ENCODE measurements at places on chromosomes 1 and 21.

DNA sequence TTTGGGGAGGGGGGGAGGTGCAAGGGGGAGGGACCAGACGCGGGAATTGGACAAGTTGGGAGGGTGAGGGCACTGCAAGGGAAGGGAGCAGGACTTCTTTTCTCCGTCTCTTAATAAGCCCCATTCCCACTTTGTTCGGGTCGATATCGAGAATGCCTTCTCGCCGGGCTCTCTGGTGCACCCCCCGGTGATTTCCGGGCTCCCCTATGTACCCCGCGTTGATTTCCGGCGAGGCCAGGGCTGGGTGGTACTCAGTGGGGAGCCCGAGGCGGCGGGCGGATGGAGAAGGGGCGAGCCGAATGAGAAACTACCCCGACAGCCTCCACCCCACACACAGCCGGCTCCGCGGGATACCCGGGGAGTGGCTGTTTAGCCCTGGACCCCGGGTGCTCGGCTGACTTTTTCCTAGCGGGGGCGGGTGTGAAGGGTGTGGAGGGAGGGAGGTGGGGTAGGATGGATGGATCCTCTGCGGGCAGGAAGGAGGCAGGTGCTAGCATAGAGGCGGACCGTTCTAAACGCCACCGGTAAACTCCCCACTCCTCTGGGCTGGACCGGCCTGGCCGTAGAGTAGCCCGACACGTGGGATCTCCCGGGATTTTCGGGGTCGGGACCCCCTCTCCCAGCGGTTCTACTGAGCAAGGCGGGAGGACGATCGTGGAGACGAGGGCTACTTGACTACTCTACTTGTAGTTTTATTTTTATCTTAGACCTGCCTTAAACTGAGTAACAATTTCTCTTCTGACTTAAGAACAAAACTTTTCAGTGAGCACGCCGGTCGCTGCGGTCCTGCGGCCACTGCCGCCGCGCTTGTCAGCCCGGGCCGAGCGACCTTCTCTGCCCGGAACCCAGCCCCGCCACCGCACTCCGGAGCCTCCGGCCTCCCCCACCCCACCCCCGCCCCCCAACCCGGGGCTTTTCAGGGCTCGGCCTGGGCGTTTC is 1.0 kb downstream of the RNF220 start:
- DNase-seq: no peak

DNA sequence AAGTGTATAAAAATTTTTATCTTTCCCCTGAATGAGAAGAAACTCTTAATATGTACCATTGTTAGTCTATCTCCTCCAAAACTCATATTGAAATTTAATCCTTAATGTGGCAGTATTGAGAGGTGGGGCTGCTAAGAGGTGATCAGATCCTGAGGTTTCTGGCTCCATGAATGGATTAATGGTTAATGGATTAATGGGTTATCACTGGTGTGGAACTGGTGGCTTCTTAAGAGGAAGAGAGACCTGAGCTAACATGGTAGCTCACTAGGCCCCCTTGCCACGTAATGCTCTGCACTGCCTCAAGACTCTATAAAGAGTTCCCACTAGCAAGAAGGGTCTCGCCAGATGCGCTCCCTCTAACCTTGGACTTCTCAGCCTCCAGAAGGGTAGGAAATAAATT is 70.6 kb upstream of the ZBTB18 start:
- DNase-seq: no peak

DNA sequence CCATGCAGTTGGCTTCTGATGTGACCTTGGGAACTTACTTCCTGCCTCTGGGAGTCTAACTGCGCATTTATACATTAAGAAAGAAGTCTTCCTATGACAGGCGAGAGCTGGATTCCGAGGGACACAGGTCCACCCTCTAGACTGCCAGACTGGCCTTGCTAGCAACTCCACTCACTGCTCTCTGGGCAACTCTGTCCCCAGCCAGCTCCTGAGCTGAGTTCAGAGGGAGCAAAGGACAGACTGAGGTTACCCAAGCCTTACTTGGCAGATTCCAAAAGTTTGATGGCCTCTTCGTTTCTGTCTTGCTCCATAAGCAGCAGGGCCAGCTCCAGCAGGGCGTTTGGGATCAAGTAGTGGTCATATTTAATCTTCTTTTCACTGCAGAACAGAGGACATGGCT is 41.8 kb downstream of the TTC39A start:
- no peak for DNase-seq

GRCh38 chr21:17492415-17493168 is 20.3 kb upstream of the CXADR start:
- DNase-seq: no peak

- DNase-seq: peak; percentile 23
Measured at GRCh38 chr1:159922511-159923202, 2.6 kb downstream of the TAGLN2 start.

DNA sequence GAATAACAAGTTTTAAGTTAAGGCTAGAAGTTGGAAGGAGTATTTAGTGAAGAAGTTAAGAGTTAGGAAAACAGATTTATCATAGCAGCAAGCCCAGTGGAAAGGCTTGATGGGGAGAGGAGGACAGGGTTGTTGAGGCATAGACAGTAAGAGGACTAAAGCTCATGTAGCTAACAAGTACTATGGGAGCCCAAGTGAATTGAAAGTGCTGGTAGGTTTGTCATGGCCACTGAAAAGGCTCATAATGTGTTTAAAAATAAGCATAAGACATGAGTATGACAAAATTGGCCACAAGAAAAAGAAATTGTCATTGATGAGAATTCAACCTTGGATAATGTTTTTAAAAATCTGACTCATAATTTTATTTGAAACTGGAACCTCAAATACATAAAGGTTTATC is 49.2 kb upstream of the CRB1 start:
- DNase-seq: no peak

DNA sequence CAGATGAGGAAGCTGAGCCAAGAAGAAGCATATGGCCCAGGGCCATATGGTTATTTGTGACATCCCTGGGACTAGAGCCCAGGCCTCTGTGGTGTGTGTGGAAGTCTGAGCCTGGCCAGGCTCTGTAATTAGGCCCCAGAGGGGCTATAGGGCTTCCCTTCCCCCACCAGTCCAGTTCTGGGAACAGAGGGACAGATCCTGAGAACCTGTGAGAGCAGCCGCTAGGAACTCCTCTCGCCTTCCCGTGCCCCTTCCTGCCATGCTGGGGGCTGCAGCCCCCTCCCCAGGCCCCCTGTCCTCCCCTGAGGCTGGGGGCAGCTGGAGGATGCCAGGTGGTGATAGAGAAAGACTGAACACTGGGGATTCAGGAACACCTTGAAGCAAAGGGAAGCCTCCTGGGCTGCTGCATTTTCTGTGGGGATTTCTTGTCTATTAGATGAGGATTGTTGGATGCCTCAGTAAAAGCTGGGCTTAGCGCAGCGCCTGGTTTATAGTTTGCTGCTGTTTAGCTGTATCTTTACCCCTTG is 33.3 kb downstream of the COQ8A start:
- peak; percentile 13 for DNase-seq

- no peak for DNase-seq
Measured at GRCh38 chr1:114512595-114513280, 1.7 kb upstream of the TRIM33 start.

GRCh38 chr1:183291802-183292514 is 105.9 kb downstream of the LAMC2 start:
- no peak for DNase-seq

DNA sequence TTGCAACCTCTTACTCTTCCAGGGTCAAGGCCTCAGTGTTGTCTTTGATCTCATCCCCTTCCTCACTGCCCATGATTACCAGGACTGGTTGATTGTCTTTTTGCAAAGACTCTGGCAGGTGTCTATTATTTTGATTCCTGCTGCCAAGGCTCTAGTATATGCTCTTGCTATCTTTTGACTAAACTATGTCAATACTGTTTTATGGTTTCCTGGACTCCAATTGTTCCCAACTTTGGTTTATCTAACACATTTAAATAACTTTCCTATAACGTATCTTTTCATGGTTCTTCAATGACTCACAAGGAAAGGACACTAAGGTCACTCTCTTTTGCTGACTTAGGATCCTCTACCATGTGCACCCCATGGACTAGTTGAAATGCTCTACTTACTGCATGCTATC is 141.5 kb downstream of the PTPRC start:
- no peak for DNase-seq

DNA sequence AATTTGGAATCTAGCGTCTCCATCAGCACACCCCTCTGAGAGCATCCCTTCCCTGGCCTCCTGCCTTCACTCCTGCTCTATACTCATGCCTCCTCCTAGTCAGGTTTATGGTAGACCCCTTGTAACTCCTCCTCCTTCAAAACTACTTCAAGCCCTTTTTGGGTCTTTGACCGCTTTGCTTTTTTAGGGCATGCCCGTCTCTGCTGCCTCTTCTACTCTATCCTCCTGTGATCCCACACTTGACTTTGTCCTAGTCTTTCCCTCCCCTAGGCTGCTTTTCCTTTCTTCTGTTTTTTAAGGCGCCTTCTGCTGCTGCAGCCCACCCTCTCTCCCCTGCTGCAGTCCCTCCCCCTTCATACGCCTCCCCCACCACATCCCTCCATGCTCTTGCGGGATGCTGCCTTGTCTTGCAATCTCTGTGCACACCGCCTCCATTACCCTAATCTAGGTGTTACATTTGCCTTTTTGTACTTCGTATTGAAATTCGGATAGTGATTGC is 1.5 kb downstream of the SNX27 start:
- no peak for DNase-seq

DNA sequence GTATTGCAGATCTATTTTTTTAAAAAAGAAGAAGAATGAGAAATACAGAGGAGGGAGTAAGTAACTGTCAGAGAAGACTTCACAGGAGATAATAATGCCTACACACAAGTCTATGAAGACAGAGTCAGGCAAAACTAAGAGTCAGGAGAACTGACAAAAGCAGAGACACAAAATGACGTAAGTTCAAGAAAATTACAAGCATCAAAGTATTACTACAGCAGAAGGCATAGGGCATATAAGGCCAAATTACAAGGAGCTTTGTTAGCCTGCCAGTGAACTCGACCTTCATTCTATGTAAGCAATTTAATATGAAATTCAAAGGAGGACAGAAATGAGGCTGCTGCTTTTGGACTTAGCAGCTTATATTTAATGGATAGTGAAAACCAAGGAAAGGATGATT is 23.7 kb downstream of the FAF1 start:
- DNase-seq: no peak

- DNase-seq: no peak
Measured at GRCh38 chr21:39461419-39461818, 9.6 kb downstream of the SH3BGR start.

GRCh38 chr1:75328691-75329090 is 194.5 kb downstream of the LHX8 start:
- DNase-seq: no peak

DNA sequence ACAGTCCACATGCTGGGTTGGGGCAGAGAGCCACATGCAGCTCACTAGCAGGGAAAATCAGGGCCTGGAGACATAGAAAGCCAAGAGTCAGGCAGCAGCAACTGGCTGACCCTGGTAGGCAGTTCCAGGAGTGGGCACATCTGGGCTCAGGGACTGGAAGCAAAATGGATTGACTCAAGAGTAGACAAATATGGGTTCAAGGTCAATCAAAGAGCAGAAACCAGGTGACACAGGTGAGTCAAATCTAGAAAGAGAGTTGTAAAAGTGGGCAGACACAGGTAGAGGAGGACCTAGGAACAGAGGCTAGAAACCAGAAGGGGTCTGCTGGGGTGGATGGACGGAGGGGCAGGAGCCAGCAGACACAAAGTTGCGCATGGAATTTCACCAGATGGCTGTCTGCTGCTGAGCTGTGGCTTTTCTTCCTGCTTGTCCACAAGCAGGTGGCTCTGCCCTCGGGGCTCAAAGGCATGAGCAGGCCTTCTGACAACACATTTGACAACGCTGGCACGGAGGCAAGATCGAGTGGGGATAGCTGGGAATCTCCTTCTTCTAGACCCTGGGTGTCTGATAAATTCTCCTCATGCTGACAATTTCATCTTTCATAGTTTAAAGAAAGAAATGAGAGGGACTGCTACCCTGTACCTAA is 40.8 kb upstream of the IGSF3 start:
- DNase-seq: no peak

- DNase-seq: no peak
Measured at GRCh38 chr1:21514245-21514644, 5.0 kb downstream of the ALPL start.

DNA sequence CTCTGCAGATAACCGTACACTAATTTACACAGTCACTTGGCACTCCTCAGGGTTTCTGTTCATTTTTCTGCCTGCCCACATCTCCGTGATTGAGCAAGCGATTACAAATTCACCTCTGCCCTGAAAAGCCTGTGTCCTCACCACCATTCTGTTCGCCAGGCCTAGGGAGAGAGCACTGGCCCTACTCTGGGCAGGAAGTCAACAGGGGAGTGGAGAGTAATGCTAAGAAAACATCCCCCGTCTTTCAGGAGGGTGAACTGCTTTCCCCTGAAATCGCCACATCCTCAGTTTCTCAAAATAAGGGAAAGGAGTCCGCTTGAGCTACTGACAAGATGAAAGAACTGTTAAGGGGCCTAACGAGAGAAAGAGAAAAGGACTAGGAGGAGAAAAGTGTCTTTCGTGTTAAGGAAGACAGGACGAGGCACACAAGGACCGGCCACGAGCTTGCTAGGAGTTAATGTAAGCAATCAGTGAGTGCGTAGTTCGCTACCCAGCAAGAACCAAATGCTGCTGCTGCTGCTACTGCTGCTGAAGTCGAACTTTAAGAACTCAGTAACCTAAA is 632 bp downstream of the PEX19 start:
- DNase-seq: peak; percentile 57

All from GM04504 (cell line).